ENCODE measurements at places on chromosomes 6 and 20. TPM values are rescaled to one million over a fixed set of nuclear protein-coding genes. Genes with fewer than 3 reads are reported as not detected.

DNA sequence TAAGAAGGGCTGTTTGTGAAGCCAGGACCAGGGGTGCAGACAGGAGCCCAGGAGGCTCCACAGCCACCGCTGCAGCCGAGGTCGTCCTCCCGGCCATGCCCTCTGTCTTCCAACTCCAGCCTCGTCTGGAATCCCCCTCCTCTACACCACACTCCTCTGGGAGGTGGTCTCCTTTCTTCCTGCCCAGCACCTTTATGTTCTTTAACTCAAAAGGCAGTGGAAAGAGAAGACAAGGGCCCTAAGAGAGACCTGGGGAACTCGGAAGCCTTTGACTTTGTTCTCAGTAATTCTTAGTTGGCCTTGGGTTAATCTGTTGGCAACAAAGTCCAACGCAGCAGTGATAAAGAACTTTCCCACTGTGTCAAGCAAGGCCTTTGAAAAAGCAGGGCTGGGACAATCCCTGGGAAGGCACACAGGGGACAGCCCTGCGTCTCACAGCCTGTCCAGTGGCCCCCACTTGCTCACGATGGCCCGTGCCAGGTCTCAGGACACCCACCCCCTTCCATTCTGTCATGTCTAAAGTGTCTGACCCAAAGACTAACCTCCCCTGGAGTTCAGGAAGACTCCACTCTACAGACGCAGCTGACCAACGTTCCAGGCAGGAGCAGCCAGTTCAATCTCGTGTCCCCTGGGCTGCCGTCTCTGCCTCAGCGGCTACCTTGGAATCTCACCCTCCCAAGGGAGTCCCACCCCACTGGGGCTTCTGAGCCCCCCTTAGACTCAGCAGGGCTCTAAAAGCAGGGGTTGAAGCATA lies 42.8 kb upstream of the FAM50B start:
- no peak for DNase-seq

DNA sequence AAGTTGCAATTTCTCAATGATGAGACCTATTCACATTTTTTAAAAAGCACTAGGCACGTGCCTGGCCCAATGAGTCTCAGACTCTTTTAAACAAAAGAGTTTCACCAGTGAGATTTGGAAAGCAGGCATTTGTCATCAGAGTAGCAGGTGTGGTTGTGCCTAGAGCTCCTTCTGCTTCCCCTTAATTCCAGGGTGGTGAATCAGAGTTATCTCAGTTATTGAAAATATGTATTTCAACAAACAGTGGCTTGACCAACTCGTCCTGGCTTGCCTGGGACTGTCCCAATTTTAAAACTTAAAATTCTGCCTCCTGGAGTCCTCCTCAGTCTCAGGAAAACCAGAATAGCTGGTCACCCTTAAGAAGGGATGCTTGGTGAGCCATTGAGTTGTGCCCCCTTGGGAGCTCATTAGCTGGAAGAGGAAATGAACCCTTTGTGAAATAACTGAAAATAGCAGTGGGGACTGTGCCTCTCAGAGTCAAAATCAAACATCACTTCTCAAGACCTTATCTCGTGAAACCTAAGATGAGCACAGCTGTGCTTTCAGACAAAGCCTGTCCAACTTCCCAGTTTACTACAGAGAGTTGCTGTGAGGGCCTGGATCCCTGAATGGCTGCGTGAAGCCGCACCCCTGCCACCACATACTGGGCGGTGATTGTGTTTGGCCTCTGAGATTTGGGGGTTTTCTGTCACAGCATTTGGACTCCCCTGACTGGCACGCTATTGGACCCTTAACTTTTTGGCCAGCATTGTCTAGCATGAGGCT lies 116.3 kb downstream of the ANKRD60 start:
- DNase-seq, result no peak

- no peak for DNase-seq
Measured at GRCh38 chr6:38452816-38453660, 186.7 kb downstream of the BTBD9 start.

DNA sequence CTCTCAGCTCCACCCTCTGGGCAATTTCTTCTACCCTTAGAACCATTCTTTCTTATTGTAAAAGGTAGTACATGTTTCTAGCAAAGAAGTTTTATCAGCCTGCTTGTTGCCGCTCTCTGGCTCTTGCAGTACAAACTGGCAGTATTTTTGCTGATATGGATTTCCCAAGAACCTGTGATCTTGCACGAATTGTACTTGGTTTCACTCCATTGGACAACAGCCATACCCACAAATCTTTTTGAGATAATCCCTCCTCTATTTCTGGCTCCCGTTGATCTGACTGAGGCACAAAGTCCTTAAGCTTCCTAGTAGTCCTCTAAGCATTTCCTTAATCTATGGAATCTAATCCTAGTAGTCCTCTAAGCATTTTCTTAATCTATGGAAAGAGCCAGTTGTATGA lies 487.0 kb upstream of the PTCHD4 start:
- no peak for DNase-seq

- DNase-seq, result no peak
Measured at GRCh38 chr20:61786230-61786629, 279.5 kb downstream of the TAF4 start.

SOBP gene
- total RNA-seq, result 0.44 TPM

GRCh38 chr20:63941282-63942081 lies 14.7 kb downstream of the UCKL1 start:
- peak; percentile 76 for DNase-seq

GRCh38 chr6:144220031-144220790 lies 64.9 kb upstream of the UTRN start:
- no peak for DNase-seq

DNA sequence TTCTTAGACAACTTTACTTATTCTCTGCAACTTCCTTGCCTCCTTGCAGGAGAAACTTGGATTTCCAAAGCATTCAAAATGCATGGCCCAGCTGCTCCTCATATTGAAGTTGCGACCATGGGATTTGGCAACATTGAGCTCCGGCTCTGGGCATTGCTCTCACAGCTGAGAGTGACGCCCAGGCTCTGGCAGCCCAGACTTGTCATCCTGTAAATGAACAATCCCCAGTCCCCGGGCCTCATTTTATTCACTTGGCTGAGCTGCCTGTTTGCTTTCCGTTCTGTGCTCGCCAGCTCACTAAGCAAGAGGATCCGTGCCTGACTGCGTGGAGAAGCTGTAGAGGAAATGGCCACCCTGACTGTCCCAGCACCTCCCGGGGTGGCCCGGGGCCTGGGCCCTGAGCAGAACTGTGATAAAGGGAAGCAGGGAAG lies 119.5 kb upstream of the CD93 start:
- DNase-seq, result no peak

GRCh38 chr6:126118058-126118755 lies 131.9 kb downstream of the TRMT11 start:
- DNase-seq, result no peak

GRCh38 chr6:136550045-136550329 lies 235 bp downstream of the MAP7 start:
- no peak for DNase-seq

GRCh38 chr20:36862857-36863668 lies 12.9 kb upstream of the TLDC2 start:
- DNase-seq, result no peak

- DNase-seq, result no peak
Measured at GRCh38 chr20:63689046-63690002, 7.1 kb upstream of the TNFRSF6B start.

- no peak for DNase-seq
Measured at GRCh38 chr20:17712708-17713107, 12.9 kb downstream of the BANF2 start.

DNA sequence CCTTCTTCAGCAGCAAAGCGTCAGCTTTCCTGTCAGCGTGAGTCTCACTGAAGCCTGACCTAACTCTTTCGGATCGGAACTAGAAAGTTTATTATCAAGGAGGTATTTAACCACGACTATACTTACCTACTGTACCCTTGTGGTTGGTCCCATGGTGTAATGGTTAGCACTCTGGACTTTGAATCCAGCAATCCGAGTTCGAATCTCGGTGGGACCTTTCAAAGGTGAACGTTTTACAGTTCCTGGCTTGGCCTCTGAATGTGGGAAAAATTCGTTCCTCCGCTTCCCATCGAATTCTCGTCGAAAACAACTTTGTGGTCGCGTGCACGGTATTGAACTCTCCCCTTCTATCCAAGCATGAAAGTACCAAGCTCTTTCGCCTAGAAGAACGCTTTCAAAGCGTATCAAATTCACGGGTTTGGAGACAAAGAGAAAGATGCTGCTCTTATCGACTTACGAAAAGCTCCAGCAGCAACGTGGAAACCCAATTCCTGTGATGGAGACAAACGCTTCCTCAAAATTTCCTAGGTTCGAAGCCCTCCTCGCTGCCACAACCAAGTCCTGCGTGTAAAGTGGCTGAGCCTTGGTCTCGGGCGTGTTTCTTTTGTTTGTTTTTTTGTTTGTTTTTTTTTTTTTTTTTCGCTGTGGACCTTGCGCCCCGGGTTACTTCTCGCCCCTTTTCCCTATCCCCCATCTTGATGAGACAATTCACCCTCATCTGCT lies 63.7 kb downstream of the GPX5 start:
- DNase-seq, result peak; percentile 49

DNA sequence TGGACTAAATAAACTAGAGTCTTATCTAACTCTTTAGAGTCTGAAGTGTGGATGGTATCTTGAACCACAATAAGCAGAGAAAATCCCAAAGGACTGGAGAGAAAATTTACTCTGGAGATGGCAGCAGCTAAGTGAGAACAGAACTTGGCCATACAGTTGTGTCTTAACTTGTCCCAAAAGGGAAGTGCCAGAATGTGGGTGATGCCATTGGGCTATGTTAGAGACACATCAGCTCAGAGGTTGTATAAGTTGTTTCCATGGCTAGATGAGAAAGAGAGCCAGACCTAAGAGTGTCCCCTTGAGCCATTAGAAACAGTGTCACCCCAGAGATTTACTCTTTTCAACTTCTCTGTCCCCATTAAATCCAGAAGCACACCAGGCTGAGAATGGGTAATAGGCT lies 36.2 kb downstream of the FOXO3 start:
- no peak for DNase-seq

CFAP206 gene
- not detected for total RNA-seq
